ENCODE measurements at places on chromosomes 5 and 9. TPM values are rescaled to one million over a fixed set of nuclear protein-coding genes. Genes with fewer than 3 reads are reported as not detected.

TGFBI gene
- total RNA-seq: 0.98 TPM

DRD1 gene
- not detected for total RNA-seq

FSD1L gene
- total RNA-seq: 2.2 TPM

DPM2 gene
- total RNA-seq: 95.3 TPM

LRRC26 gene
- not detected for total RNA-seq

SQSTM1 gene
- total RNA-seq: 151 TPM

LCN1 gene
- not detected for total RNA-seq

MAMDC2 gene
- total RNA-seq: not detected

SPAAR gene
- total RNA-seq: not detected

ARL14EPL gene
- 0.20 TPM for total RNA-seq

FAM151B gene
- not detected for total RNA-seq

CNTFR gene
- not detected for total RNA-seq

LRRC70 gene
- 0.73 TPM for total RNA-seq

GADD45G gene
- 0.20 TPM for total RNA-seq

ANKDD1B gene
- total RNA-seq: 0.25 TPM

CCNO gene
- total RNA-seq: 3.2 TPM

SPINK5 gene
- total RNA-seq: 0.29 TPM

HRCT1 gene
- total RNA-seq: not detected

CYLC2 gene
- total RNA-seq: not detected

MOB3B gene
- total RNA-seq: 11.7 TPM

PCDHB10 gene
- total RNA-seq: not detected

PCDHB12 gene
- not detected for total RNA-seq

TBC1D13 gene
- total RNA-seq: 24.4 TPM

PCAT7 gene
- 0.09 TPM for total RNA-seq

GPR150 gene
- not detected for total RNA-seq

PCDHAC2 gene
- total RNA-seq: not detected

DEPDC1B gene
- total RNA-seq: 41.6 TPM

FCHSD1 gene
- total RNA-seq: 26.5 TPM

ABLIM3 gene
- 0.38 TPM for total RNA-seq

CEP72 gene
- total RNA-seq: 33.3 TPM

ROR2 gene
- total RNA-seq: 33.6 TPM

SPINK6 gene
- not detected for total RNA-seq

ZFP2 gene
- not detected for total RNA-seq

C9orf40 gene
- total RNA-seq: 18.8 TPM

WDR38 gene
- total RNA-seq: not detected

JAKMIP2 gene
- not detected for total RNA-seq

SERF1A gene
- total RNA-seq: 0.71 TPM

RMRP gene
- total RNA-seq: 26,070 TPM

PCDHA5 gene
- total RNA-seq: not detected

POU5F2 gene
- 0.20 TPM for total RNA-seq

TRIM52 gene
- 14.2 TPM for total RNA-seq

FAM221B gene
- total RNA-seq: not detected

FBP1 gene
- 0.24 TPM for total RNA-seq

OBP2B gene
- total RNA-seq: not detected

PCDHA9 gene
- not detected for total RNA-seq

EPB41L4B gene
- 0.38 TPM for total RNA-seq

CCNH gene
- 100 TPM for total RNA-seq

RXFP3 gene
- not detected for total RNA-seq

QRFP gene
- total RNA-seq: not detected
